Fibroblast of skin of right biceps (primary cell): ENCODE measurements at places on chromosomes 1 and 21.

- peak; percentile 89 for DNase-seq
Observed at GRCh38 chr1:228228601-228229074, 20.8 kb downstream of the OBSCN start.

- DNase-seq = no peak
Observed at GRCh38 chr1:43321331-43321891, 16.2 kb upstream of the MPL start.

GRCh38 chr1:167714098-167714438 lies 7.7 kb upstream of the MPZL1 start:
- no peak for DNase-seq

- peak; percentile 85 for DNase-seq
Observed at GRCh38 chr1:214552174-214552608, 789 bp upstream of the PTPN14 start.

GRCh38 chr21:43936247-43936967 lies 71.4 kb downstream of the AGPAT3 start:
- DNase-seq = no peak

- DNase-seq = peak; percentile 26
Observed at GRCh38 chr1:29281571-29281970, 45.2 kb downstream of the PTPRU start.
